ENCODE measurements at places on chromosomes 5 and 9. TPM values are rescaled to one million over a fixed set of nuclear protein-coding genes. Genes with fewer than 3 reads are reported as not detected.
A peak's percentile ranks its signal among the peaks of the same experiment; 100 is the strongest.

DNA sequence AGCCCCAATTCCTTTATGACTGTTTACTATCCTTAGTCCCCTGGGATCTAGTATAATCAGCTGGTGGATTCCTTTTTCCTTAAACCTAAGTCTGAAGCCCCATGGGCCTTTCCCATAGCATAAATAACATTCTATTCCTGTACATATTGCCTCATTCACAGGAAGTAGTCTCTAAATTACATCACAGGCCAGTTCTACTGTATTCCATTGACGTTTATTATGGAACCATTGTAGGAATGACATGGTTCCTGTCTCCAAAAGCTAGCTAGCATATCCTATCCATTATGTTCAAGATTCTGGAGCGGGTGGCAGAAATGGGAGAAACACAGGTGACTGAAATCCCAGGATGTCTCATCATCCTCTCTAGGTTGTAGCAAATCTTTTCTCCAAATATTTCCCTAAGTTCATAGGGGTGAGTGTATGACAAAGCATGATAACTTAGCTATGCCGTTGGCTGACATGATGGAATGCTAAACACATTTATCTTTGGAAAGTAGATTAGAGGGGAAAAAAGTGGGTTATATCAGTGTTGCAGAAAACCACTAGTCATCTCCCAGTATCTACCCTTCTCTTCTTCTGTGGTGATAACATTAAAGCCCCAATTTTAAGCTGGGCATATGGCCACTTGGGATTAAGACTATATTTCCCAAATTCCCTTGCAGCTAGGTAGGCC is 140.1 kb downstream of the FGF1 start:
- H3K4me3 ChIP-seq, result no peak overlapping the region
- H3K36me3 ChIP-seq, result no peaks in the 10 kb centered on the region
- H3K27me3 ChIP-seq, result peaks cover 4% of the 10 kb centered on the region

DNA sequence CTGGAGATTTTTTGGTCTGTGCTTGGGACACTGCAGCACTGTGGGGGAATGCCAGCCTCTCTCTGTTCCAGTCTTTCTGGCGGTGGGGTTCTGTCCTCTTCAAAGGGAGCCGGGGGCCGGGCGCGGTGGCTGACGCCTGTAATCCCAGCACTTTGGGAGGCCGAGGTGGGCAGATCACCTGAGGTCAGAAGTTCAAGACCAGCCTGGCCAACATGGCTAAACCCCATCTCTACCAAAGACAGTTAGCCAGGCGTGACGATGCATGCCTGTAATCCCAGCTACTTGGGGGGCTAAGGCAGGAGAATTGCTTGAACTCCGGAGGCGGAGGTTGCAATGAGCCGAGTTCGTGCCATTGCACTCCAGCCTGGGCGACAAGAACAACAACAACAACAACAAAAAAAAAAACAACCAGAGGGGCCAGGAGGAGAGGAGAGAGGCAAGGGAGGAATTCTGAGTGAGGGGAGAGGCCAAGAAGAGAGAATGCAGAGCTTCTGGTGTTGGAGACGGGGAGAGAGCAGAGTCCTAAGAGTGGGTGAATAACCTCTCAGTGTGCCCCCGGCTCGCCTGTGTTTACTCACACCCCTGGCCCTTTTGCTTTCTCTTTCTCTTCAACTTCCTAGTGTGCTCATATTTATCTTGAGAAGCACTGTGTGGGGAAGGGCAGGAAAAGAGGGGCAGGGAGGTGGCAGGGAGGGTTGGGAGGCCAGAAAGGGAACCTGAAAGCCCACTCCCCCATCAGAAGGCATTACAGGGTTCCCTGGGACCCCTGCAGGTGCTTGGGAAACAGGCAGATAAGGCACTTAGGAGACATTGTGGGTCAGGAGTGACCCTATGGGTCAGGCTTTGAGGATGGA is 3.2 kb upstream of the SET start:
- H3K27ac ChIP-seq, result peak overlapping the region; percentile 89
- peaks cover 24% of the 10 kb centered on the region for H3K4me1 ChIP-seq
- peak overlapping the region; percentile 58 for H3K4me3 ChIP-seq
- H3K27me3 ChIP-seq, result no peaks in the 10 kb centered on the region
- DNase-seq, result peak; percentile 24
- peaks cover under 1% of the 10 kb centered on the region for H3K36me3 ChIP-seq

DNA sequence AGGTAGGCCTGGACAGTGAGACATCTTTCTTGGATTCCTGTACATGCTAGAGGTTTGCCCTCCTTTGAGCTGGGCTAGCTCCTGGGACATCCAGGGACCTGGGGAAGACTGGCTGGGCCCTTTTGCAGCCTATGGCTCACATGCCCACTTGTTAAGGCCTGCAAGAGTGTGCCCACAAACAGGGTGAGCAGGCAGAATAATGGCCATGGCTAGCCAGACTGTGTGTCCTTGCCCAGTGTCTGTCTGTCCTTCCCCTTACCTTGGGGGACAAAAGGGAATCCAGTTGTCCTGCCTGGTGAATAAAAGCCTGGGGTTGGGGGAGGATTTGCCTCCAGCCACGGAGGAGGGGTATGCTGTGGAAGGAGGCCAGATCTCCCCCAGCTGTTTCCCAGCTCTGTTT is 13.0 kb upstream of the CXXC5 start:
- H3K36me3 ChIP-seq, result peaks cover 7% of the 10 kb centered on the region
- DNase-seq, result no peak
- H3K27ac ChIP-seq, result peak overlapping the region; percentile 79
- peaks cover 59% of the 10 kb centered on the region for H3K4me1 ChIP-seq

- H3K27me3 ChIP-seq, result no peaks in the 10 kb centered on the region
- no peaks in the 10 kb centered on the region for H3K36me3 ChIP-seq
- no peak overlapping the region for H3K27ac ChIP-seq
- no peaks in the 10 kb centered on the region for H3K4me1 ChIP-seq
- no peak for DNase-seq
These were observed 195.5 kb upstream of the C9orf72 start for GRCh38 chr9:27768781-27769180.

GRCh38 chr5:145752534-145752933 is 82.6 kb downstream of the PRELID2 start:
- no peaks in the 10 kb centered on the region for H3K36me3 ChIP-seq
- no peaks in the 10 kb centered on the region for H3K27me3 ChIP-seq
- DNase-seq, result no peak

- H3K36me3 ChIP-seq, result no peaks in the 10 kb centered on the region
- no peaks in the 10 kb centered on the region for H3K4me1 ChIP-seq
- H3K27ac ChIP-seq, result no peak overlapping the region
These were observed 37.1 kb upstream of the PPP1R2B start for GRCh38 chr5:156812959-156813358.

Gene CDH12
- not detected for total RNA-seq

Gene MEGF10
- total RNA-seq, result not detected

GRCh38 chr5:93874080-93874479 is 132.7 kb upstream of the POU5F2 start:
- DNase-seq, result no peak
- no peaks in the 10 kb centered on the region for H3K27me3 ChIP-seq
- H3K4me1 ChIP-seq, result no peaks in the 10 kb centered on the region
- no peak overlapping the region for H3K27ac ChIP-seq

DNA sequence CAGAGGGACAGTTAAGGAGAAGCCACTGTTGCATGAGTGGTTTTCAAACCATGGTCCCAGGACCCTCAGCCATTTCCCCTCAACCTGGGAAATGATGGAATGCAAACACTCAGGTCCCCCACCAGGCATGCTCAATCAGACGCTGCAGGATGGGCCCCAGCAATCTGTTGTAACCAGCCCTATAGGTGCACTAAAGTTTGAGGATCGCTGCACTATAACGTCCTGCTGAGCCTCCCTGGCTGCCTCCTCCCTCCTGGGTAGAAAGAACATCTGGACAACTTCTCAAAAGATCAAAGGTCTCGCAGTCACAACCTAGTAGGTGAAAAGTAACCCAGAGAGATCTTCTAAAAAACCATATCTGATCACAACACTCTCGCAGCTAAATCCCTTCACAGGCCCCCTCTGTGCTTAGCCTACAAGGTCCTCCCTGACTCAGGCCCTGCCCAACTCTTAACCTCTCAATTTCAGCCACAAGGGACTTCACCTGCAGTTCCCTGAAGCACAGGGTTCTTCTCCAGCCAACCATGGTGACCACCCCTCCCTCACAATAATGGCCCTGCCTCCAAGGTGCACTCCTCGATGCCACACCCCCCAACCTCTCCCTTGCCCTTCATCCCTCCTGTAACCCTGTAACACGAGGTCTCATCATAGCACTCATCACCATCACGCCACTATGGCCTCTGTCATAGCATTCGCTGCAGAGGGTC is 3.5 kb downstream of the SHB start:
- no peak for DNase-seq
- H3K4me1 ChIP-seq, result peaks cover 9% of the 10 kb centered on the region
- H3K27ac ChIP-seq, result no peak overlapping the region
- H3K36me3 ChIP-seq, result no peaks in the 10 kb centered on the region
- H3K4me3 ChIP-seq, result no peak overlapping the region

Gene STPG3
- not detected for total RNA-seq

- no peaks in the 10 kb centered on the region for H3K27me3 ChIP-seq
- H3K27ac ChIP-seq, result no peak overlapping the region
- H3K4me1 ChIP-seq, result no peaks in the 10 kb centered on the region
- H3K4me3 ChIP-seq, result no peak overlapping the region
These were observed 158.0 kb downstream of the SEMA5A start for GRCh38 chr5:9387879-9388278.

Gene DRD1
- total RNA-seq, result not detected

- H3K27ac ChIP-seq, result no peak overlapping the region
- DNase-seq, result no peak
- no peaks in the 10 kb centered on the region for H3K27me3 ChIP-seq
- H3K36me3 ChIP-seq, result no peaks in the 10 kb centered on the region
- no peak overlapping the region for H3K4me3 ChIP-seq
These were observed 120.9 kb upstream of the C6 start for GRCh38 chr5:41334221-41334620.

DNA sequence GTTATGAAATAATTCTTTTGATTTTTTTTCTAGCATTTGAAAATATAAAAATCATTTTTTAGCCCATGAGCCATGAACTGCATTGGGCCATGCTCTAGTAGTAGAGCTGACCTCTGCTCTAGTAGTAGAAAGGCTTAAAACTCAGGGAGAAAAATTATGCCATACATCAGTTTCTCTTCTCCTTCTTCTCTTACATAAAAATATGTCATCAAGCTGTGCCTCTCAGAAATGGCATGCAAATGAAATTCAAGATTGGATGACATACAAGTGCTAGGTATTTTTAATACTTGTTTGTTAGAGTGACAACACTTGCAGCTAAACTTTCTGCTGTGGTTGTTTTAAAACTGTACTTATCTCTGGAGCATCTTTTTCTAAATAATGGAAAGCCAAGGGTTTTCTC is 42.1 kb upstream of the TMOD1 start:
- H3K4me3 ChIP-seq, result no peak overlapping the region
- no peak overlapping the region for H3K27ac ChIP-seq
- no peak for DNase-seq
- H3K4me1 ChIP-seq, result no peaks in the 10 kb centered on the region
- H3K36me3 ChIP-seq, result peaks cover 5% of the 10 kb centered on the region
- no peaks in the 10 kb centered on the region for H3K27me3 ChIP-seq

DNA sequence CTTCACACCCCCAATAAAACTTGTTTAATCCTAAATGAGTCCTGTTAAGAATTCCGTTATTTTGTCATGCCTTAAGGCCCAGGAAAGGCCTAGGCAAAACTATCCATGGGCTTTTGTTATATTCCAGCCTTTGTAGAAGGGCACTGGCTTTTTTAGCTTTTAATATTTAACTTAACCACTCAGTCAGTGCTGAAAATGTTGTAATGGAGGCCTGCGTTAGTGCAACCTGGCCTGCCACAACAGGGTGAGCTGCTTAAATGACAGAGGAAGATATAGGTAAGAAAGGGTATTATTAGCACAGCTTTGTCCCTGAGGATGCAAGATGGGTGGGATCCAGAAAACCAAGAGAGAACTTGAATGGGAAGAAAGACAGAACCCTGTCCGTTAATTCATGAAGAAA is 40.2 kb upstream of the PCAT7 start:
- no peaks in the 10 kb centered on the region for H3K27me3 ChIP-seq
- H3K4me3 ChIP-seq, result no peak overlapping the region
- no peaks in the 10 kb centered on the region for H3K4me1 ChIP-seq
- H3K27ac ChIP-seq, result no peak overlapping the region
- H3K36me3 ChIP-seq, result no peaks in the 10 kb centered on the region
- DNase-seq, result no peak

Gene SLC24A2
- 0.07 TPM for total RNA-seq

Data from T-cell (primary cell).